ENCODE measurements at places on chromosomes 1 and 21.
A peak's percentile ranks its signal among the peaks of the same experiment; 100 is the strongest.

DNA sequence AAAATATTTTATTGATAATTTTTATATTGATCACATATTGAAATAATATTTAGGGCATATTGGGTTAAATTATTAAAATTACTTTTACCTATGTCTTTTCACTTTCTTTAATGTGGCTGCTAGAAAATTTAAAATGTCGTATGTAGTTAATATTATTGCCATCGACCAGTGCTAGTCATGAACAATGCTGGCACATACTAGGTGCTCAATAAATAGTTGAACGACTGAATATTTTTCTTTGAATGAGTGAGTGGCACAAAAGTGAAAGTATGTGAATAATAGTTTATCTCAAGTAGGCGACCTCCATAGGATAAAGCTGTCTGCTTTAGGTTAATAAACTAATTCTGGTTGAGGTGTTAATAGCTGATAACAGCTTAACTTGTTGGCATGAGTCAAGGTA, 150.8 kb upstream of the FGGY start:
- H3K4me1 ChIP-seq: peaks cover 49% of the 10 kb centered on the region
- no peak for DNase-seq
- no peaks in the 10 kb centered on the region for H3K36me3 ChIP-seq
- H3K4me3 ChIP-seq: peak overlapping the region; percentile 67
- no peaks in the 10 kb centered on the region for H3K27me3 ChIP-seq

- peaks cover 9% of the 10 kb centered on the region for H3K4me1 ChIP-seq
- no peaks in the 10 kb centered on the region for H3K27me3 ChIP-seq
- H3K4me3 ChIP-seq: no peak overlapping the region
- H3K36me3 ChIP-seq: no peaks in the 10 kb centered on the region
- peak overlapping the region; percentile 53 for H3K27ac ChIP-seq
- peak; percentile 88 for DNase-seq
These were observed 43.3 kb upstream of the TSHB start for GRCh38 chr1:114986286-114986685.

DNA sequence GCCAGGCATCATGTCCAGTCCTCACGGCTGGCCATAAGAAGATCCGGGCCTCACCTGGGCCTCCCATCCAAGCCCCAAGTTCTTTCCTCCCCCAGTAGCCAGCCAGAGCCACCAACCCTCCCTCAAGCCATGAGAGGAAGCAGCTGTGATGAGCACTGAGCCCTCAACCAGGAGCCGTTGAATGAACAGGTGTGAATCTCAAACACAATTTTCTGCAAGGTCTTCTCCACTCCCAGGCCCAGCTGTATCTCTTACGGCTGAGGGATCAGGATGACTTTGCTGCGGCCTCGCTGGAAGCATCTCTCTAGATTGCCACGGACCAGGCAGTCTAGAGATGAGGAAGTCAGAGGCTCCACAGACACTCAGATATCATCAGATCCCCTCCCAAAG, 9.8 kb upstream of the CLDN14 start:
- H3K36me3 ChIP-seq: no peaks in the 10 kb centered on the region
- H3K4me3 ChIP-seq: no peak overlapping the region
- DNase-seq: no peak
- H3K27me3 ChIP-seq: no peaks in the 10 kb centered on the region
- H3K4me1 ChIP-seq: peaks cover 4% of the 10 kb centered on the region

DNA sequence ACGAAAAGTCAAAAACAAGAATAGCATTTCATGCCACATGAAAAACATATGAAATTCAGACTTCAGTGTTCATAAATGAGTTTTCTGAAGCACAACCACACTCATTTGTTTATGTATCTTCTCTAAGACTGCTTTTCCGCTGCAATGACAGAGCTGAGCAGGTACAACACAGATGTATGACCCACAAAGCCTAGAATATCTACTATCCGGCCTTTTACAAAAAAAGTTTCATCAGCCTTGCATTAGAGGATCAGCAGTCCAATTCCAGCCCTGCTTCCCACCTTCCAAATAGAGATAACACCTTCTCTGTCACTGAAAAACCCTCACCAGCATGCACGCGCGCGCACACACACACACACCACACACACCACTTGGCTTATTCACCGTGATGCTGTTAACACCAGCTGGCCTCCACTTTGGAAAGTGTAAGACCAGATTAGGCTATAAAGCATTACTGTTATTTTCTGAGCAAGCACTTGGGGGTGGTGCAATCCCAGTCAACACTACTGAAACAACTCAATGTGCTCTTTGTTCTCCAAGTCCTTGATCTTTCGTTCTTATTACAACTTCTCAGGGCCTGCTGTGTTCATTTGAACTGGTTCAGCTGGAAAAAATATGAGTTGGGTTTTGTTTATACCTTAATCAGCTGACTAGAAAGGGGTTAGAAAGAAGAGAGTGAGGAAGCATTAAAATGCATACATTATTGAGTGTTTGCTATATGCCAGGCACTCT, 90.0 kb downstream of the GLUL start:
- H3K4me3 ChIP-seq: no peak overlapping the region
- peaks cover 7% of the 10 kb centered on the region for H3K4me1 ChIP-seq
- H3K27me3 ChIP-seq: no peaks in the 10 kb centered on the region
- H3K36me3 ChIP-seq: no peaks in the 10 kb centered on the region

- no peak overlapping the region for H3K27ac ChIP-seq
- H3K4me1 ChIP-seq: peaks cover 43% of the 10 kb centered on the region
- H3K4me3 ChIP-seq: no peak overlapping the region
- DNase-seq: no peak
- H3K36me3 ChIP-seq: no peaks in the 10 kb centered on the region
- H3K27me3 ChIP-seq: no peaks in the 10 kb centered on the region
These were observed 6.2 kb downstream of the TGFBR3 start for GRCh38 chr1:91879733-91880132.

GRCh38 chr1:198655459-198656121, 16.8 kb downstream of the PTPRC start:
- no peaks in the 10 kb centered on the region for H3K27me3 ChIP-seq
- no peak overlapping the region for H3K4me3 ChIP-seq
- peak; percentile 51 for DNase-seq
- H3K36me3 ChIP-seq: 0 out of 2 replicates have a peak, but pooled peaks cover 5% of the 10 kb centered on the region

DNA sequence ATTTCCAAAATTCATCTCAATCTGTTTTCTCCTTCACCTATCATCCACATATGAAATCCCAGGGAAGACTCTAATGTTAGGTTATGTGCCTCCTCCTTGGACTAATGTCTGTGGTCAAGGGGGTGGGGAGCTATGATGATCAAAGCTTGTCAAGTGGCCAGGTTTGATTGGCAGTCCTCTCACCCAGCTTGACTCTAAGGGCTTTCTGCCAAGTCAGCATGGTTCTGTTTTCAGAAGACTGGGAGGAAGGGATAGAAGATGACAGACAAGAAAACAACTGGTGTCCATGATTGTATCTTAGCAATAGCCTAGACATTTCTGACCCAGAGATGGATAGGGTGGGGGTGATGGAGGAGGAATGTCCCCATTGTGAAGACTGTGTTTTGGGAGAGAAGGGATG, 9.1 kb upstream of the THEM5 start:
- no peak overlapping the region for H3K4me3 ChIP-seq
- no peaks in the 10 kb centered on the region for H3K27me3 ChIP-seq
- DNase-seq: no peak
- H3K36me3 ChIP-seq: no peaks in the 10 kb centered on the region
- H3K4me1 ChIP-seq: peaks cover 10% of the 10 kb centered on the region

GRCh38 chr1:58094221-58094620, 452.3 kb downstream of the OMA1 start:
- H3K27me3 ChIP-seq: no peaks in the 10 kb centered on the region
- H3K27ac ChIP-seq: no peak overlapping the region
- H3K36me3 ChIP-seq: no peaks in the 10 kb centered on the region
- no peaks in the 10 kb centered on the region for H3K4me1 ChIP-seq
- no peak overlapping the region for H3K4me3 ChIP-seq

- H3K4me3 ChIP-seq: no peak overlapping the region
- no peaks in the 10 kb centered on the region for H3K27me3 ChIP-seq
- H3K27ac ChIP-seq: no peak overlapping the region
- H3K36me3 ChIP-seq: no peaks in the 10 kb centered on the region
- DNase-seq: no peak
These were observed 31.2 kb downstream of the NKAIN1 start for GRCh38 chr1:31208361-31208945.

GRCh38 chr21:41098076-41098475, 69.9 kb upstream of the BACE2 start:
- no peaks in the 10 kb centered on the region for H3K36me3 ChIP-seq
- no peak for DNase-seq
- H3K4me1 ChIP-seq: no peaks in the 10 kb centered on the region
- no peak overlapping the region for H3K27ac ChIP-seq
- H3K4me3 ChIP-seq: no peak overlapping the region
- no peaks in the 10 kb centered on the region for H3K27me3 ChIP-seq

DNA sequence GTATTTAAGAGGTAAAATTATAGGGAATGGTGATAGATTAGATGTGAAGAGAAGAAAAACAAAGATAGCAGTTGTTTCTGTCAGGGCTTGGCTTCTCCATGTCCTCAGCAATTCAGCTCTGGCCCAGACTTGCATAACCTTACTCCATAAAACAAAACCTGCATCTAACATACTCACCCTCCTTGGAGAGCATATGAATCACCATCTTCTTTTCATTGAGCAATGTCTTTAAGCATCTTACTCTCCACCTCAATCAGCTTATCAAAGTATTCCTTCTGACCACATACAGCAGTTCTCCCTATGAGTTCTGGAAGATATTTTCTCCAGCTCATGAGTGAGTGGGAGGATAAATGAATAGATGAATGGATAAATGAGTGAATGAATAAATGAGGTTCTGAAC, 49.0 kb downstream of the RAB3B start:
- no peaks in the 10 kb centered on the region for H3K27me3 ChIP-seq
- peak; percentile 42 for DNase-seq
- H3K27ac ChIP-seq: no peak overlapping the region
- peaks cover 26% of the 10 kb centered on the region for H3K36me3 ChIP-seq

DNA sequence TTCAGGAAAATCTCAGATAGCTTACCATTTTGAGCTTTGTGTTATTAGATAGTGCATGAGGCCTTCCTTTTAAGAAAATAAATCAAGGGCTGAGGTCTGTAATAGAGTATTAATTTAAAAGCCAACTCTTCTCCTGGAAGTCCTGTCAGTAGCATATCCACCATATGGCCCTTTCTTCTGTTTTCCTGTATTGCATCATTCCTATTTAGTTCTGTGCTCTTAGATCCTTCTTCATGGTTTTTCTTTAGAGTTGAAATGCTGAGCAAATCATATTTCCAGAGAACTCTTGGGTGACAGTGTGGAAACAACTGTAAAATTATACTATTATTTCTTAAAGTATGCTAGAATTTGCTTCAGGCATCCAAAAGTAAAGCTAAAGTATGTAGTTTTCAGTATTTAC, 91.7 kb downstream of the TTC3 start:
- no peaks in the 10 kb centered on the region for H3K27me3 ChIP-seq
- peak overlapping the region; percentile 9 for H3K27ac ChIP-seq
- H3K4me3 ChIP-seq: no peak overlapping the region
- H3K36me3 ChIP-seq: peaks cover 77% of the 10 kb centered on the region

- no peak for DNase-seq
- no peak overlapping the region for H3K4me3 ChIP-seq
- no peaks in the 10 kb centered on the region for H3K27me3 ChIP-seq
- peaks cover 29% of the 10 kb centered on the region for H3K4me1 ChIP-seq
- H3K27ac ChIP-seq: peak overlapping the region; percentile 67
These were observed 45.3 kb downstream of the KIRREL1 start for GRCh38 chr1:158038793-158039192.

DNA sequence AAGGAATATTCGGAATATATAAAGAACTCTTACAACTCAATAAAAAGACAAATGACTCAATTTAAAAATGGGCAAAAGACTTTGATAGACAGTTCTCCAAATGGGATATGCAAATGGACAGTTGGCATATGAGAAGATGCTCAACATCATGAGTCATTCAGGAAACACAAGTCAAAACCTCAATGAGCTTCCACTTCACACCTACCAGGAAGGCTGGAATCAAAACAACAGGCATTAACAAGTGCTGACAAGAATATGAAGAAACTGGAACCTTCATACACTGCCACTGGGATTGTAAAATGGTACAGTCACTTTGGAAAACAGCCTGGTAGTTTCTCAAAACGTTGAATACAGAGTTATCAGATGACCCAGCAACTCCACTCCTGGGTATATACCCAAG, 17.2 kb downstream of the PGBD5 start:
- no peak overlapping the region for H3K4me3 ChIP-seq
- no peaks in the 10 kb centered on the region for H3K36me3 ChIP-seq
- H3K27me3 ChIP-seq: peaks cover 6% of the 10 kb centered on the region
- H3K4me1 ChIP-seq: no peaks in the 10 kb centered on the region
- no peak for DNase-seq

DNA sequence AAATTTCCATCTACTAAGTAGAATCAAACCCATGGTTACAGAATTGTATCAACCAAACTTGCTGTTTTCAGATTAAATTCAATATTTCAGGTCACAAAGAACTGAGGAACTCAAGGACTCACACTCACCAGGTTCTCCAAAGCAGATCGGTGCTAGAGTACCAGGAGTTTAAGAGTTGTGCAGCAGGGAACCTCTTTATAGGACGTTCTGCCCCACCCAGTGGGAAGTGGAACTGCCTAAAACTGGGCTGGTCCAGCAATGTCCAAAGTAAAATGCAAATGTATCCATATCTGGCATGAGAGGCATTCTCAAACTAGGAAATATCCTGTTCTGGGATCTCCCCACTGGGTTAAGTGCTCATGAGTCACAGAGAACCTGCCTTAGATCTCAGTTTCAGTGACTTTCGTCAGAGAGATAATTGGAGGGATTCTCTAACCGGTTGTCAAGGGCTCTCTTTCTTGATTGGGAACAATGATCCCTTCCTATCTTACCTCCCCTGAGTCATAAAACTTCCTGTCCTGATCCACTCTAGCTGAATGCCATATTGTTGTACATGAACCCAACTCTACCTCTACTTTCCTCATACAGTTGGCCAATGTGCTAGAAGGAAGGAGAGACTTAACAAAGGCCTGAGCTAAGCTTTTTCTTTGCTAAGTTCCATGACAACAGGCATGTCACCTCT, at the start of gene SPRR2D:
SPRR2D (minus strand) TSS at position 171 of the 682 bp plus-strand sequence. CDS start 774 bp downstream, outside the sequence.
- H3K4me1 ChIP-seq: no peaks in the 10 kb centered on the region
- no peak within 1 kb of the TSS for H3K27ac ChIP-seq
- no peak for DNase-seq
- H3K4me3 ChIP-seq: no peak within 1 kb of the TSS

DNA sequence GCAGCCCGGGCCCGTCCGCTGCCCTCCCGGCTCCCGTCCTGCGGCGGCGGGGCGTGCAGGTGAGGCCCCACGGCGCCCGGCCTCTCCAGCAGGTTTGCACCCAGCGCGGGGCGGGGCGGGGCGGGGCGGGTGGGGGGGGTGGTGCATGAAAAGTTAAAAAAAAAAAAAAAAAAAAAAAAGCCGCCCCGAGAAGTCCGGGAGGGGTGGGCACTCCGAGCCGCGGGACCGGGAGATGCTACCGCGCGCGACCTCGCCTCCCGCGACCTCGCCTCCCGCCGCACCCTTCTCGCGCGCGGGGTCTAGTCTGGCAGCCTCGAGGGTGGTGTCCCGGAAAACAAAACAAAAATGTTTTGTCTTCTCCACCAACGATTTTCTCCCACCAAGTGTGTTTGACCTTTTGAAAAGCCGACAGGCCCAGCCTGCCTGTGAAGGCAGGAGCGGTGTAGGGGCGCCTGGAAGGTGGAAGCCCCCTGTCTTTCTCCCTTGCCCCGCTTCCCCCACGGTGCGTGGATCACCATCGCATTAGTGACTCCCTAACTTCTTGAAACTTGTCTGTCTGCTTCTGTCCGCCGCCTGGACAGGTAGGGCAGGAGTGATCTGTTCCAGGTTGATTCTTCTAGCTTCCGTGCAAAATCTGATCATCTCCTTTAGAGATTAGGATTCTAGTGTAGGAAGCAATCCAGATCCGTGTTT, 569 bp downstream of the RCAN3 start:
- H3K27ac ChIP-seq: no peak overlapping the region
- H3K4me3 ChIP-seq: peak overlapping the region; percentile 80
- peaks cover 7% of the 10 kb centered on the region for H3K4me1 ChIP-seq
- no peak for DNase-seq
